ENCODE measurements at places on chromosomes 7 and 10. TPM values are rescaled to one million over a fixed set of nuclear protein-coding genes. Genes with fewer than 3 reads are reported as not detected.

GRCh38 chr10:29623797-29624196, 11.0 kb downstream of the SVIL start:
- no peaks in the 10 kb centered on the region for H3K27me3 ChIP-seq
- H3K36me3 ChIP-seq: no peaks in the 10 kb centered on the region
- no peaks in the 10 kb centered on the region for H3K4me1 ChIP-seq
- DNase-seq: no peak
- peak overlapping the region; percentile 45 for H3K27ac ChIP-seq
- no peak overlapping the region for H3K4me3 ChIP-seq

- no peak for DNase-seq
- H3K36me3 ChIP-seq: no peaks in the 10 kb centered on the region
- no peak overlapping the region for H3K27ac ChIP-seq
- no peak overlapping the region for H3K4me3 ChIP-seq
- H3K27me3 ChIP-seq: no peaks in the 10 kb centered on the region
Observed at GRCh38 chr7:87027900-87028299, 31.6 kb downstream of the ELAPOR2 start.

SPDYE1 gene
- not detected for total RNA-seq

GARS1 gene
- 50.9 TPM for total RNA-seq

- no peaks in the 10 kb centered on the region for H3K36me3 ChIP-seq
- no peak overlapping the region for H3K4me3 ChIP-seq
- H3K27me3 ChIP-seq: no peaks in the 10 kb centered on the region
- peak; percentile 59 for DNase-seq
- no peaks in the 10 kb centered on the region for H3K4me1 ChIP-seq
Observed at GRCh38 chr7:142088022-142088714, 23.4 kb upstream of the MGAM2 start.

GRCh38 chr7:15720849-15721471, 34.5 kb upstream of the MEOX2 start:
- H3K4me1 ChIP-seq: no peaks in the 10 kb centered on the region
- no peak for DNase-seq
- H3K36me3 ChIP-seq: no peaks in the 10 kb centered on the region
- H3K4me3 ChIP-seq: no peak overlapping the region

POP7 gene
- total RNA-seq: 25.8 TPM

EMX2 gene
- total RNA-seq: 7.8 TPM

- peaks cover 10% of the 10 kb centered on the region for H3K4me1 ChIP-seq
- H3K27me3 ChIP-seq: no peaks in the 10 kb centered on the region
- peak within 1 kb of the TSS; percentile 98 for H3K27ac ChIP-seq
- DNase-seq: peak; percentile 75
- no peaks in the 10 kb centered on the region for H3K36me3 ChIP-seq
Observed at GRCh38 chr10:88990384-88991160, at the start of gene FAS. TSS of gene FAS (plus strand) at chr10:88990798. CDS start at chr10:88990877, 79 bp downstream.

DNA sequence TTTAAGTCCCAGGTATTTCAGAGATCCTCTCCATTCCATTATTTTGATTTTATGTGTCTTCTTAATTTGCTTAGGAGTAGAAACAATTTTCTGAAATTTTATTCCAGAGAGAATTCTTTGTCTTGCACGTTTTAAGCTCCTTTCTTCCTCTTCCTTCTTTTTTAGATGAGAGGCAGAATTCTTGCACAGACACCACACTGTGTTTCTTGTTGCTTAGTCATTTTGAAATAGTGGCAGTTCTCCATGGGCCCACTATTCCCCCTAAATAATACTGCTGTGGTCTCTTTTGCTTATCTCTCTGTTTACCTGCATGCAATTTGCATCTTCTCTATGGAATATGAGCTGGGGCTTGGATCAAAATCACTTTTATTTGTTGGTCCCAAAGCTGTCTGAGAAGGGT, 54.3 kb upstream of the WAC start:
- H3K27ac ChIP-seq: no peak overlapping the region
- H3K36me3 ChIP-seq: no peaks in the 10 kb centered on the region
- no peaks in the 10 kb centered on the region for H3K27me3 ChIP-seq
- no peak for DNase-seq
- no peak overlapping the region for H3K4me3 ChIP-seq

DNA sequence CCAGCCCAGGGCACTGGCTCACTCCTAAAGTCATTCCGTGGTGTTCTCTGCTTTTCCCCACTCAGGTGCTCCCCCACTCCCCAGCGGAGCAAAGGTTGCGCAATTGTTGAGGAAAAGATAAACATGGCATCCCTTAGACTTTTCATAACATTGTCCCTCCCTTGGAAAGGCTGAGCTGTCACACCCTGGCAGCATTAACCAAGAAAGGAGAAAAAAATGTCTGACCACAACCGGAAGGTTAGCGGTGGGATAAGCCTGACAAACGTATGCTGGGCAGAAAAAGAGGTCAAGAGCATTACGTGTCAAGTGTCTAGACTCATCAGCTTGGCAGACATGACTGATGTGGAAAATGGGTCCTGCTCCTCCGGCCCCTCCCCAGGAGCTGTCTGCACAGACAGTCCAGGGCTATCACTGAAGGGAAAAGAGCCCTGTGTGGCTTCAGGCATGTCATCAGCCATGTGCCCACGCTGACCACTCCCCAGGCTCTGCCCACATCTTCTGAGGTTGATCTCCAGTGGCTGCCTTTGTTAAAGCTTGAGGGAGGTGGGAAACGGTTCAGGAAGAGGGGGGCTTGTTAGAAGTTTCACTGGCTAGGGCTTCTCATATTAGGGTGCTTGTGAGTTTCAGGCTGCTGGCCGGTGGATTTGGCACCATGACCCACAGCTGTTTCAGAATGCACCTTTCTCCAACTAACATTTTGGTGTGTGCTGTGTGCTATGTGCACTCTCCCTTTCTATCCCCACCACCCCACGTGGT, 30.1 kb downstream of the BTBD16 start:
- H3K27ac ChIP-seq: no peak overlapping the region
- H3K4me3 ChIP-seq: no peak overlapping the region
- DNase-seq: no peak
- H3K27me3 ChIP-seq: no peaks in the 10 kb centered on the region

PTPRN2 gene
- 1.6 TPM for total RNA-seq

C7orf33 gene
- total RNA-seq: not detected

FHIP2A gene
- 31.0 TPM for total RNA-seq

DNA sequence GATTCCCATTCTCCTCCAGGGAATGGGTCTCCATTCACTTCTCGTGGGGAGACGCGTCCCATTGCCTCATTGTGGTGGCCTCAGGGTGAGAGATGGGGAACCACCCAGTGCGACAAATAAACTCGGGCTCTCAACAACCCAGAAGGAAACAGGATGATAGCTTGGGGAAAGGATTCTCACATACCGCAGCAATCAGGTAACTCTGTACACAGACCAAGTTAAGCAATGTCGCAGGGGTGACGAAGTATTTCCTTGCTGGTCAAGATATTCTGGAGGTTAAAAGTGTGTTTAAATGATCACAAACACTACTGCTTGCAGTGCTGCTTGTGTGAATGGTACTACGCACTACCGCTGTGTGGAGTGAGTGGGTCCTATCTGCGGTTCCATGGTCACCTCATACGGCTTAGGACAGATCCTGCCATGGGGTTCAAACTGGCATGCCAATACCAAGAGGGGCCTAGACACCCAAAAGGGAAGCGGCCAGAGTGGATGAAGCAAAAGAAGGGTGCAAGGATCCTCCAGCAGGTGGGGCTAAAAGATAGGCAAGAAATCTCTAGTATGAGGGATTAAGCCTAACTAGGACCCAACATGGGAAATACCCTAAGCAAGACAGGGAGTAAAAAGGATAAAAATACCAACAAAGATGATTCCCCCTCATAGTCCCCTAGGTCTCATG, 143.8 kb upstream of the TMEM106B start:
- DNase-seq: no peak
- no peak overlapping the region for H3K4me3 ChIP-seq
- H3K27ac ChIP-seq: no peak overlapping the region
- H3K36me3 ChIP-seq: no peaks in the 10 kb centered on the region
- H3K4me1 ChIP-seq: no peaks in the 10 kb centered on the region

DNA sequence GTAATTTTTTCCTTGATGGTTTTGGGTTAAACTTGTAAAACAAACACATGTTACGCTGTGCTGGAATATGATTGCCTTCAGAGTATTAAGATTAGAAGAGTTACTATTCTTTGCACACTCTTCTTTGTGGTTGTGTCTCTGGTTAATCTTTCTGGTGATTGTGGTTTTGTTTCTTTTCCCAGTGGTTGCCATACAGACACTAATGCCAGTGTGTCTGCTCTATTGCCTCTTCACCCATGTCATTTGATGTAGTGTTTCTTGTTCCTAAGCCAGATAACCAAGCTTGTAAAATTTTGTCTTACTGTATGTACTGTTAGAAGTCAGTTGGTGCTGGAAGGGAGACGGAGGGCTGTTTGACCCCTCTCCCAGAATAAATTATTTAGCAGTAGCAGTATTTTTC, 124.8 kb downstream of the PHTF2 start:
- H3K4me3 ChIP-seq: no peak overlapping the region
- no peaks in the 10 kb centered on the region for H3K36me3 ChIP-seq
- no peak overlapping the region for H3K27ac ChIP-seq
- no peak for DNase-seq

DNA sequence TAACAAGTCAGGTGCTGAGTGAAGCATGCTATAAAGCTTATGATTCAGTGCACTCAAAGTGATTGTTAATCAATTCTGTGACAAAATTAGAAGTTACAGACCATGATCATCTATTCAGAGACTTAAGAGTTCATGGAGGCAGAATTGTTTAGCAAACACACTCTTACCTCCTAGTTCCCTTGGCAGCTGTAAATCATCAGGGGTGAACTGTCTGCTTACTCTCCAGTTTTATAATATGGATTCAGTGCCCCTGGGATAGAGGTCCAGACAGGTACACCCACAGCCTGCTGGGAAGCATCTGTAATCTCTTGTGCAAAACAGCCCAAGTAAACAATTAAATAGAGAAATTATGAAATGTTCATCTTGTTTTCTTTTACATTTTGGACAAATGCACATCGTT, 835.0 kb upstream of the COBL start:
- DNase-seq: no peak
- H3K4me1 ChIP-seq: no peaks in the 10 kb centered on the region
- H3K36me3 ChIP-seq: no peaks in the 10 kb centered on the region
- no peak overlapping the region for H3K27ac ChIP-seq

NPY4R gene
- not detected for total RNA-seq

METTL27 gene
- total RNA-seq: 10.6 TPM

DNA sequence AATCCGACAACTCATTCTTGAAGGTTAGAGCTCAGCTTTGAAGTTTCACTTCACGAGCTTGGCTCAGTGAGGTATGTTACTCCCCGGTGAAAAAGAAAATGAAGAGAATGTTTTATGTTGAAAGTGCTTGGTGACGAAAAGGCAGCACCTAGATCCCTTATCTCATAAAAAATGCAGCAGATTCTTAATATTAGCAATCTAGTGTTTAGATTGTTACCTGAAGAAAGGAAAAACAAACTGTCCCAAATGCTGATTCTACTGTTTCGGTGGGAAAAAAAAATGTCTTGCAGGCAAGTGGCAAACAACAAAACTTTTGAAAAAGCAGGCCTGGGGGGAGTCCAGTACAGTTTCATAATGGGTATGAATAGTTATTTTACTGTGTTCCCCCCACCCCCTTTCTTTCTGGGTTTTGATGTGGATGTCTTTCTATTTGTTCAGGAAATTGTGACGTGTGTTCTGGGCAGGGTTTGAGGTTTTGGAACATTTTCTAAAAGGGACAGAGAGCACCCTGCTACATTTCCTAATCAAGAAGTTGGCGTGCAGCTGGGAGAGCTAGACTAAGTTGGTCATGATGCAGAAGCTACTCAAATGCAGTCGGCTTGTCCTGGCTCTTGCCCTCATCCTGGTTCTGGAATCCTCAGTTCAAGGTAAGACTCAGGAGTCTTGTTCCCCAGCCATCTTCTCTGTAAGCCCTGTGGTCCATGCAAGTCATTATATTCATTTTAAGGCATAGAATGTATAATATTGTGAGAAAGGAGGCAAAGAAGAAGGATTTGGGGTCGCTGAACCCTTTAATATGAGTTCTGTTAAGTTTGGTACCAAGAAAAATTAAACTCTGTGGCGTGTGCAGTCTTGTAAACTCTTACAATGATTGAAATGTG, at the start of gene SRGN:
Gene SRGN, plus strand, starts transcription at position 514 of the 881 bp plus-strand sequence. Its CDS starts 55 bp downstream, at position 569.
- H3K27ac ChIP-seq: peak within 1 kb of the TSS; percentile 76
- H3K4me1 ChIP-seq: no peaks in the 10 kb centered on the region
- peak within 1 kb of the TSS; percentile 51 for H3K4me3 ChIP-seq
- H3K27me3 ChIP-seq: no peaks in the 10 kb centered on the region
- DNase-seq: peak; percentile 71

- H3K27me3 ChIP-seq: no peaks in the 10 kb centered on the region
- peaks cover 19% of the 10 kb centered on the region for H3K4me1 ChIP-seq
- no peak for DNase-seq
- peak overlapping the region; percentile 99 for H3K27ac ChIP-seq
Observed at GRCh38 chr7:35695473-35695850, 527 bp upstream of the HERPUD2 start.

- H3K27me3 ChIP-seq: no peaks in the 10 kb centered on the region
- H3K4me1 ChIP-seq: peaks cover 7% of the 10 kb centered on the region
- H3K27ac ChIP-seq: no peak overlapping the region
- no peaks in the 10 kb centered on the region for H3K36me3 ChIP-seq
- H3K4me3 ChIP-seq: no peak overlapping the region
Observed at GRCh38 chr7:149621776-149622175, 124.2 kb upstream of the ZNF746 start.

DNA sequence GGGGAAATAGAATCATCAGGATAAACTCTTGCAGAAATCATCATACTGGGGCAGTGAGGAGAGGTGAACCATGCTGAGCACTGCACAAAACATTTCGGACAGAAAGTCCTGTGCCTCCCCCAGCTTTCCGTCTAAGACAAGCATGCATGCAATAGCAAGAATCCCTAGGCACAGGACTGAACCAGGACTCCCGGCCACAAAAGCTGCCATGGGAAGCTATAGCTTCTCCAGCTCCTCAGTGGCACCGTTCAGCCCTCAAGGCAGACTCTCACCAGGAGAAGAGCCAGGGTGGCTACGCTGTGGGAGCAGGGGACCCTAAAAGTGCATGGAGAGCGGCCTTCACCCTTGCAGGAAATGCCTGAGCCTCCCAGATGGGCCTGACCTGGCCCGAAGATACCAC, 70.8 kb downstream of the ASB13 start:
- no peak for DNase-seq
- H3K36me3 ChIP-seq: no peaks in the 10 kb centered on the region
- no peaks in the 10 kb centered on the region for H3K27me3 ChIP-seq

DNA sequence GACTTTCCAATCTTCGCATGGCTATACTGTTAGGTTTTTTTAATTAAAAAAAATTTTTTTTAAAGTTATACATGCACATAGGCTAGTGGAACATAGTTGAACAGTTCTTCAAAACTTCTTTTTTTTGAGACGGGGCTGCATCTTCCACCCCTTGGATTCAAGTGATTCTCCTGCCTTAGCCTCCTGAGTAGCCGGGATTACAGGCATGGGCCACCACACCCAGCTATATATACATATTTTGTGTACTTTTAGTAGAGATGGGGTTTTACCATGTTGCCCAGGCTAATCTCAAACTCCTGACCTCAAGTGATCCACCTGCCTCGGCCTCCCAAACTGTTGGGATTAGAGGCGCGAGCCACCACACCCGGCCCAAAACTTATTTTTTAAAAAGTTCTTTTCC, 17.3 kb downstream of the ZNF777 start:
- H3K27me3 ChIP-seq: no peaks in the 10 kb centered on the region
- no peaks in the 10 kb centered on the region for H3K4me1 ChIP-seq
- H3K36me3 ChIP-seq: peaks cover 4% of the 10 kb centered on the region
- no peak overlapping the region for H3K27ac ChIP-seq

- DNase-seq: no peak
- no peaks in the 10 kb centered on the region for H3K4me1 ChIP-seq
- no peaks in the 10 kb centered on the region for H3K27me3 ChIP-seq
- H3K4me3 ChIP-seq: no peak overlapping the region
Observed at GRCh38 chr10:64209561-64209960, 688.4 kb downstream of the REEP3 start.

- H3K4me1 ChIP-seq: peaks cover 3% of the 10 kb centered on the region
- H3K36me3 ChIP-seq: no peaks in the 10 kb centered on the region
- peak overlapping the region; percentile 82 for H3K27ac ChIP-seq
- peak overlapping the region; percentile 47 for H3K4me3 ChIP-seq
Observed at GRCh38 chr7:70728872-70729552, 402.9 kb upstream of the GALNT17 start.
